MG63 (cell line): ENCODE measurements at places on chromosomes 3 and 15. TPM values are rescaled to one million over a fixed set of nuclear protein-coding genes. Genes with fewer than 3 reads are reported as not detected.

Gene CD80
- not detected in 2 replicates for total RNA-seq

Gene MAGEL2
- not detected in 2 replicates for total RNA-seq

Gene TMEM108
- total RNA-seq = 0.79 TPM in 1 of 2 replicates, not detected in the other

Gene CLDN16
- total RNA-seq = not detected in 2 replicates

Gene KLF15
- total RNA-seq = 0.22 and 0.26 TPM in 2 replicates

Gene FOXB1
- not detected in 2 replicates for total RNA-seq
